GM10248 (cell line): ENCODE measurements at places on chromosomes 3 and 15.

- no peak for DNase-seq
Observed at GRCh38 chr3:15638193-15638890, 36.8 kb downstream of the BTD start.

DNA sequence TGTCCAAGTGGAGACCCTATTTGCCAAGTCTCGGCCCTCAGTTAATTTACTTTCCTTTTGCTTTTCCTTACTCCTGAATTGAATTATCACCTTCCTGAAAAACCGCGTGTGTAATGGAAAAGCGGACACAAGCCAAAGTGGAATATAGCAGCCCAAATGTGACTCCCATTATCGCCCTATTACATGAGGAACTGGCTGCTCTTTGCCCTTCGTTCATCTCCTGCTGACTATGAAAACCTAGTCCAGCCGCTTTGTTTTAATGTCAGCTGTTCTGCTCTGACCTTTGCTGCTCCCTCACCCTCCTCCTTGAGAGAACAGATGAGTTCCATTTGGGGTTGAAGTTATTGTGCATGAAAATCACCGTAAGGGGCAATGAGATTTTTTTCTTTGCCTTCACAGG is 632.7 kb upstream of the SUCLG2 start:
- no peak for DNase-seq

DNA sequence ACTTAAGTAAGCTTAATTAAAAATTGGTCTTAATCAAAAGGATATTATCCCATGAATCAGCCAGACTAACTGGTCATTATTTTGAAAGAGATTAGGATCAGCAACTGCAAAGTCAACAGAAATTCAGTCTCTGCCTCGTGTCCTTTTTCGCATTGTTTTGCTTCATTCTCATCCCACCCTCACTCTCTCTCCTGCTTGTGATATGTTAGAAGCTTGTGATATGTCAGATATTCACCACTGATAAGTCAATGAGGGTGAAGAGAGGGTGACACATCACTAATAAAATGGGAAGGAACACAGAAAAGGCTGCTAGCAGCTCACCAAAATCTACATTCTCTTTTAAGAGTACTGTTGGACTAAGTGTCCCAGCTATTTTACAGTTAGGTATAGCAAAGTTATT is 146.1 kb downstream of the SUCNR1 start:
- DNase-seq = no peak

GRCh38 chr15:38454696-38455090 is 766 bp downstream of the FAM98B start:
- DNase-seq = no peak

GRCh38 chr3:53649816-53650215 is 155.4 kb downstream of the CACNA1D start:
- DNase-seq = no peak

GRCh38 chr15:42137461-42138261 is 18.8 kb downstream of the PLA2G4F start:
- DNase-seq = peak; percentile 67

DNA sequence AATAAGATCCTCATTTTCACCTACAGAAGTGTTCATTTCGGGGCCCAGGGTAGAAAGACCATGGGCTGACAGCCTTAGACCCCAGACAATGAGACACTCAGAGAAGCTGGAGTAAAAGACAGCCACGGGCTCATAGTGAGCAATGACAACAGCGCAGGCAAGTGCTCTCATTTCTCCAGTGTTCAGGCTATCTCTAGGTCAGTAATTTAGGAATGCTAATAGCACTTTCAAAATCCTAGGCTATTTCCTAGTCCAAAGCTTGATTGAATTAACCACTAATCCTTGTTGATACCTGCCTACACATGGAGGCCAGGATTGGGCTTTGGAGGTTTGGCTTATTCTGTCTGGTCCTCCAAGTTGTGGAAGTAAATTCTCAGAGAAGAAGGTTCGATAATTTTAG is 44.4 kb downstream of the FBN1 start:
- DNase-seq = no peak
